ENCODE measurements at places on chromosomes 3 and 15. TPM values are rescaled to one million over a fixed set of nuclear protein-coding genes. Genes with fewer than 3 reads are reported as not detected.

DNA sequence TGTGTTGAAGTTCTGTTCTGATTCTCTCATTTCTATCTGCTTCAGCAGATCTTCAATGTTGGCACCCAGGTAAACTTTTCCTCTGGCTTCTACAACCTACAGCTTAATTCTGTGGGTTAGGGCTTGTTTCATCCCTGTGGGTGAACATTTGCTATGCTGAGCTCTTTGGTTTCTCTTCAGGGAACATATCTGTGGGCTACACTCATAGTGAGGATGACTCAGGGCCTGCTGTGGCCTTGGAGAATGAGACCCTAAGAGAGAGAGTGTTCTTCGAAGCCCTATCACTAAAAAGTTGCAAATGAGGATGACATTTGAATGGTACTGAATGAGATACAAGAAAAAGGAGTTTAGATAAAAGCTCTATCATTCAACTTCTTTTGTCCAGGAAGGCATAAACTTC, 346.2 kb upstream of the CBLB start:
- DNase-seq = no peak
- no peak overlapping the region for H3K4me3 ChIP-seq
- H3K4me1 ChIP-seq = no peaks in the 10 kb centered on the region
- no peaks in the 10 kb centered on the region for H3K27me3 ChIP-seq
- no peaks in the 10 kb centered on the region for H3K36me3 ChIP-seq

EXOG gene
- 14.0 TPM for total RNA-seq

DNA sequence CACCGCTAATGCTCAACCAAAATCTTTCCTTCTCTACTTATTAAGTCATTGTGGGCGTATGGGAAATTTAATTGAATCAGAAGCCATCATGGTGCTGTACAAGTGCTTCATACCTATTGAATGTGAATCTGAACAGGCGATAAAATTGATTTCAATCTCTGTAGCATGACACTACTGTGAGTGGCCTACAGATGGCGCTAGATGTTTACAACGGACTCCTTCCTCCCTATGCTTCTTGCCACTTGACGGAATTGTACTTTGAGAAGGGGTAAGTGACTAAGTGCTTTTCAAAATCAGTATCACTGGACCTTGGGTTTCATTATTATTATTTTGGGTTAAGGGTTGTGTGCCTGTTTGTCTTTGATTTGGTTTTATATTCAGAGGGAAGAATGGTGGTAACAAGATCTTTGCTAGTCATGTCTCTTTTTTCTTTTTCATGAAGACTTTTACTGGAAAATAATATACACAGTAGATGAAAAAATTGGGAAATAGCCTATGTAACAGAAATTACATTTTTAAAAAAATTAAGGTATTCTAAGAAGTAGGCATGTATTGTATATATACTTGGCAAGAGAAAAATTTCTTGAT, 35.4 kb downstream of the ACP3 start:
- H3K4me3 ChIP-seq = no peak overlapping the region
- H3K36me3 ChIP-seq = peaks cover 1% of the 10 kb centered on the region
- H3K4me1 ChIP-seq = no peaks in the 10 kb centered on the region
- no peak overlapping the region for H3K27ac ChIP-seq
- no peaks in the 10 kb centered on the region for H3K27me3 ChIP-seq
- peak; percentile 68 for DNase-seq

- no peaks in the 10 kb centered on the region for H3K27me3 ChIP-seq
- H3K4me1 ChIP-seq = no peaks in the 10 kb centered on the region
- no peaks in the 10 kb centered on the region for H3K36me3 ChIP-seq
These were observed 23.1 kb upstream of the CMC1 start for GRCh38 chr3:28218071-28218916.

DNA sequence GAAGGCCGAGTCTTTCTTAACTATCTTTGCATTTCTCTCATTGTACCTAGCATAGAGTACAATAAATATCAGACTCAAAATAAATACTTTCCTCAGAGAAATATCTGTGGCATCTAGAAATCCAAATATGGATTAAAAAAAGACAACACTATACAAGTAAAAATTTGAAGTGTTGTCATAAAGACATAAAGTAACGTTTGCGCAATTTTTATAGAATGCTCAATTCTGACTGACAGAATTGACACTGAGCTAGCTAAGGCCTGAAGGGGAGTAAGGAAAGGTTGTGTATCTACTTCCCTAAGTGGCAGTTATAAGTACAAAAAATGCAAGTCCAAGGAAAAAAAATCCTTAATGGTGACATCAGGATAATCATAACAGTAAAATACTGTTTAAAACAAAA, 1.1 kb downstream of the SEC11A start:
- no peak for DNase-seq
- H3K36me3 ChIP-seq = peaks cover under 1% of the 10 kb centered on the region
- no peaks in the 10 kb centered on the region for H3K27me3 ChIP-seq
- H3K4me1 ChIP-seq = no peaks in the 10 kb centered on the region
- no peak overlapping the region for H3K27ac ChIP-seq

GRCh38 chr15:32843219-32843815, 125.5 kb downstream of the GREM1 start:
- no peaks in the 10 kb centered on the region for H3K27me3 ChIP-seq
- peaks cover 19% of the 10 kb centered on the region for H3K4me1 ChIP-seq
- DNase-seq = no peak
- H3K27ac ChIP-seq = no peak overlapping the region
- H3K36me3 ChIP-seq = no peaks in the 10 kb centered on the region

CCDC191 gene
- 7.7 TPM for total RNA-seq

TMCO5A gene
- not detected for total RNA-seq

DNA sequence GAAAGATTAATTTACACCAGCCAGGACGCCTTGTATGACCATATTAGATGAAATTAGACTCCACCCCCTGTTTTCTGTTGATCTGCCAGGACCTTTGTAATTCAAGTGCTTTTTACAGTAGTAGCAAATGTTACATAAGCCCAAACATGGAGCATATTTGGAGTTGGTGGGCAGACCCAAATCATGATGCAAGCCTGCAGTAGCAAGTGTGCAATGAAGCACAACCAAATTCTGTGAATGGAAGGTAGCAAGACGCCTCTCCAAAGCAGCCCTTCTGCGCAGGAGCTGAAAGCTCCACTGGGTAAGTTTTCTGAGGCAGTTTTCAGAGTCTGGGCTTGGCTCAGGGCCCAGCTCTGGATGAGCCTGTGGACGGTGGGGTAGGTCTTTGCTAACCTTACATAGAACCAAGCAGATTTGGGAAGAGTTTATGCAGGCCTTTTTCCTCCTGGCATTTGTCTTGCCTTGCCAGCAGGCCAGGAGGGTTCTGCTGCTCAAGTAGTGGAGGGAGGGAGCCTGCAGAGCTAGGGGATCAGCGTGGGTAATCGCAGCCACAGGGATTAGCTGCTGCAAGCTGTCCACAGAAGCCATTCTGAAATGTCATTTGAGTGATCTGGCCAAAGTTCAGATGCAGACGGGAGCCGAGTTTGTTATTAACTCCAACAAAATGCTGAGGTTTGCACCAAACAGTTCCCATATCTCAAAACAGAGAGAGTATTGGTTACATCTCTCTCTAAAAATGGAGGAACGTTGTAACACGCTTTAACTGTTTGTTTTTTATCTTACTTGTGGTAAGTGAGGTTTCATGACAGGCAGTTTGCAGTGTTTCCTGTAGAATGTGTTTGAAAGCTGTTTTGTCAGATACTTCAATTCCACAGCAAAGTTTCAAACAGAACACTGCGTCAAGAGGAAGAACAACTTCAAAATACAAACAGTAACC, 55.4 kb downstream of the PSMD6 start:
- H3K27ac ChIP-seq = peak overlapping the region; percentile 88
- no peaks in the 10 kb centered on the region for H3K36me3 ChIP-seq
- H3K4me3 ChIP-seq = no peak overlapping the region
- no peaks in the 10 kb centered on the region for H3K27me3 ChIP-seq

GRCh38 chr3:12746419-12746818, 12.6 kb downstream of the TMEM40 start:
- no peak for DNase-seq
- no peaks in the 10 kb centered on the region for H3K27me3 ChIP-seq
- H3K27ac ChIP-seq = no peak overlapping the region
- no peaks in the 10 kb centered on the region for H3K36me3 ChIP-seq
- H3K4me3 ChIP-seq = no peak overlapping the region
- no peaks in the 10 kb centered on the region for H3K4me1 ChIP-seq

GRCh38 chr3:42507761-42508335, 5.4 kb downstream of the VIPR1 start:
- H3K4me1 ChIP-seq = no peaks in the 10 kb centered on the region
- no peak for DNase-seq
- no peaks in the 10 kb centered on the region for H3K27me3 ChIP-seq
- no peak overlapping the region for H3K27ac ChIP-seq

DNA sequence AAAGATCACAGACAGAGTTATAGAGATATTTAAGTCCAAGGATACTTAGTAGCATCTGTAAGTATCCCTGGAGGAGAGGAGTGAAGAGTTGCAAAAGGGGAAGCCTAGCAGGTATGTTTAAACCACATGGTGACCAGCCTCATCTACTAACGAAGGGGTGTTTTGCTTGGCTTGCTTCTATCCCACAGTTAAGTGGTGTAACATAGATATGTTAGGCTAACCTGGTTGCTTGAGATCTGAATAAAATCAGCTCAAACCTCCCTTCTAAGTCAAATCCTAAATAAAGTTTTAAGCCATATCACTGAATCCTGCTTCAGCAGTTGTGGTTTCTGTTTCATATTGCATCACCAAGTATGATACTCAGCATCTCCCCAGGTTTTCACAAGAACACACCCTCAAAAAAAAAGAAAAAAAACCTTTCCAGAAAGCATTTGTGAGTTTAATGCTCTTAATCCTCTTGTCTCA, 880.2 kb downstream of the ROBO1 start:
- no peaks in the 10 kb centered on the region for H3K36me3 ChIP-seq
- DNase-seq = no peak
- no peaks in the 10 kb centered on the region for H3K4me1 ChIP-seq
- no peak overlapping the region for H3K4me3 ChIP-seq
- no peak overlapping the region for H3K27ac ChIP-seq

DNA sequence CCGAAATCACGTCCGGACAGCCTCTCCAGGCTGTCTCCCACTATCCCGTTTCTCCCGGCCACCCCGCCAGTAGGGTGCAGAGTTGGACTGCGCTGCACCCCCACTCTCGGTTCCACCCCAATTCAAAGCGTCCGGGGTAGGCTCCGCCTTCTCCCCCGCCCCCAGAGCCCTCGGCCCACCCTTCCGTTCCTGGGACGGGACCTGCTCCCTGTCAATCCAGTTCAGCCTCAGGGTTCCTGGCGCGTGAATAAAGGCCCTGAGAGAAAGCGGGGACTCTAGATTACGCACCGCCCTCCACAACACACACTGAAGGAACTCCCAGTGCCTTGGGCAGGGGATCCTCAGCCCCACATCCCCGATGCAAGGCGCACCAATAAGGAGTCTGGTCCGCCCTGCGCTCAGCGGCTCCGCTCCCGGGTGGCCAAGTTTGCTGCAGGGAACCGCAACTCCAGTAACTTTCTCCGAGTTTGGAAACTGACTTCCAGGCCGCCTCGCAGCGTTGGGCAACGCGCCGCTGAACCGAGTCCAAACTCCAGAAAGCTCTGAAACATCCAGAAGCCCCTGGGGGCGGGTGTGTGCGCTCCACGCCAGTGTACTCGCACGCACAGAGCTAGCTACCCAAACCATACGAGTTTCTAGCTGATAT, 1.9 kb downstream of the ADAMTS9 start:
- H3K4me3 ChIP-seq = peak overlapping the region; percentile 62
- H3K27me3 ChIP-seq = no peaks in the 10 kb centered on the region
- H3K4me1 ChIP-seq = peaks cover 16% of the 10 kb centered on the region
- H3K36me3 ChIP-seq = peaks cover 6% of the 10 kb centered on the region

GRCh38 chr3:65396078-65396477, 642.6 kb downstream of the MAGI1 start:
- H3K4me1 ChIP-seq = no peaks in the 10 kb centered on the region
- no peak overlapping the region for H3K4me3 ChIP-seq
- no peak overlapping the region for H3K27ac ChIP-seq

GRCh38 chr15:68694111-68694510, 115.3 kb downstream of the CORO2B start:
- H3K27ac ChIP-seq = no peak overlapping the region
- no peaks in the 10 kb centered on the region for H3K27me3 ChIP-seq
- H3K36me3 ChIP-seq = peaks cover 5% of the 10 kb centered on the region

SI gene
- not detected for total RNA-seq

DNA sequence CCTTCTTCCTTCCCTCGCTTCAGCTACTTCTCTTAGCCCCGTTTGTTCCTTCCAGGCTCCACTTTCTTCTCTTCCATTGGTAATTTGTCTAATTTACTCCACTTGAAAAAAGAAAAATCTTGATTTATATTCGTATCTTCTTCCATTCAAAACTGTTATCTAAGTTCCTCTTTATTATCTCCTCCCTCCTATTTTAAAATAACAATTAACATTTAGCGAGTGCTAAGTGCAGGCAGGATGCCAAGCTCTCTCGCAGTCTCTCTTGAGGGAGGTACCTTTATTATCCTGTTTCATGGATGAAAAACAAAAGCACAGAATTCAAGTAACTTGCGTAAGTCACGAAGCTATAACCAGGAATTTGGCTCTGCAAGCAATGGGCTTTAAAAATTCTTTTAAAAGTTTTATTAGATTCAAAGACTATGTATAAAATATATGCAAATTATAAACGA, 418.9 kb upstream of the NAALADL2 start:
- no peaks in the 10 kb centered on the region for H3K27me3 ChIP-seq
- no peaks in the 10 kb centered on the region for H3K36me3 ChIP-seq
- H3K4me3 ChIP-seq = no peak overlapping the region

- no peaks in the 10 kb centered on the region for H3K27me3 ChIP-seq
- no peaks in the 10 kb centered on the region for H3K4me1 ChIP-seq
- no peaks in the 10 kb centered on the region for H3K36me3 ChIP-seq
- no peak overlapping the region for H3K27ac ChIP-seq
These were observed 771.2 kb upstream of the ARRDC4 start for GRCh38 chr15:97189162-97189780.

KLHDC8B gene
- 29.6 TPM for total RNA-seq

- H3K27ac ChIP-seq = peak overlapping the region; percentile 48
- no peaks in the 10 kb centered on the region for H3K27me3 ChIP-seq
- H3K4me1 ChIP-seq = no peaks in the 10 kb centered on the region
- H3K4me3 ChIP-seq = no peak overlapping the region
These were observed 11.4 kb downstream of the FAM174B start for GRCh38 chr15:92643849-92644815.

MORC1 gene
- total RNA-seq = not detected

GRCh38 chr15:41790756-41791546, 16.7 kb downstream of the MAPKBP1 start:
- peaks cover 20% of the 10 kb centered on the region for H3K4me1 ChIP-seq
- H3K4me3 ChIP-seq = no peak overlapping the region
- H3K27ac ChIP-seq = peak overlapping the region; percentile 89
- no peaks in the 10 kb centered on the region for H3K36me3 ChIP-seq

PPARG gene
- total RNA-seq = 41.4 TPM

DNA sequence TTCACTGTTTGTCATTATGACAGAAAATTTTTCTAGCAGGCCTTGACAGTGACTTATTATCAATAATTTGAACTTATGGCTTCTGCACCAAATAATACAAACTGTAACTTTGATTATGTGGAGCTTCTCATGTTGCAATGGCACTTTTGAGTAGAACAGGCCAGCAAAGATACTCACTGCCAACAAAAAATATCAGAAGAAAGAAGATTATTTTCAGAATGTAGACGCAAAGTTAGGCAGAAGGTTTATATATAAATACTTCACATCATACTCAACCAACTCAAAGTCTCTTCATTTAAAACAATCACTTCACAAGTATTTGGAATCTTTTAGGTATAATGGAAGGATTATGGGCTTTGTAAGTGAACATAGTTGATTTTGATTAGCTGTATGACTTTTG, 893.0 kb downstream of the ROBO2 start:
- no peaks in the 10 kb centered on the region for H3K36me3 ChIP-seq
- peaks cover 17% of the 10 kb centered on the region for H3K4me1 ChIP-seq
- peak; percentile 77 for DNase-seq
- H3K27ac ChIP-seq = no peak overlapping the region
- H3K4me3 ChIP-seq = no peak overlapping the region
